ENCODE measurements at places on chromosomes 12 and 14.

- DNase-seq, result no peak
Observed at GRCh38 chr12:86052921-86053320, 178.8 kb downstream of the NTS start.

- no peak for DNase-seq
Observed at GRCh38 chr14:90381011-90381786, 15.6 kb upstream of the CALM1 start.

- no peak for DNase-seq
Observed at GRCh38 chr12:113468365-113469223, 3.1 kb downstream of the LHX5 start.

- no peak for DNase-seq
Observed at GRCh38 chr12:65099182-65099581, 21.9 kb downstream of the WIF1 start.

DNA sequence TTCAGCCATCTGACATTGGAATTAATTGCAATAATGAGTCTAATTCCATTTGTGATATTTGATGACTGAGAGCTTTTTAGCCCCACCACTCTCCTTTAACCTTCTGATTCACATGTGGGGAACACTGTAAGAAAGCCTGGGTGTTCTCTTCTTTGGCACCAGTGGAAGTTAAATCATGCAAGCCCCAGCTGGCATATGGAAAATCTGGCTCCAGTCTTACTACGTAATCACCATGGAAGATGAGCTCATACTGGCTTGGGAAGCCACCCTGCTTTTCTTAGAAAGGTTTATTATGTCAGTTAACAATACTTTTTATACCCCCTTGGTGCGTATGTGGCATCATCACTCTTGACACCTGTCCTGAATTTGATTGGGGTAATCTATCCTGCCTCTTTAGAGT is 479.3 kb downstream of the SLC16A7 start:
- DNase-seq, result no peak

- no peak for DNase-seq
Observed at GRCh38 chr12:13253966-13254760, 57.6 kb downstream of the EMP1 start.

DNA sequence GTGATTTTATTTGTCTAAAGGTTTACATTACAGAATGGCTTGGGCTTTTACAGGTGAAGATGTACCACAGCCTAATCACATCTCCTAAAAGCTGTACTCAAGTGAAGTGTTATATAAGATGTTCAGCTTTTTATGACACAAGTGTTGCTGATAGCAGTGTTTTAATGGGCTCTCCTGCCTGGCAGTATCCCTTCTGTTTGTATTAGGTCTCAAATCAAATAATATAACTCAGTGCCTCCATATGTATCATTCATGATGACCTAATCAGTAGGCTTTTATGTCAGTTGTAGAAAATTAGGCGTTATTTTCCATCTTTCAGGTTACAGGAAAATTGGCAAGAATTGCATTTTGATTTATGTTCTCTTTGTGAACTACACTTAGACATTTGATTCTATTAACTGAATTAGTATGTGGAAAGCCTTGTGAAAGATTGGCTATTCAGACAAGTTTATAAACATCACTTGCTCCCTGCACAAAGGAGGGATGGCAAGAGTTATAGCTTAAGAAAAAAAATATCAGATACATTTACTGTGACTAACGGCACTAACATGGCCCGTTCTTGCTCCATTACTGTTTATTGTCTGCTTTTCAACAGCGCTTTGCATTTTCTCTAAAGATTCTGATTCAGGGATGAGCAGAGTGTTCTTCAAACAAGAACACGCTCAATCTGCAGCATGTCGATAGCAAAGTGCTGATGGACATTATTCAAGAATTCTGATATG is 143.7 kb upstream of the DIO2 start:
- no peak for DNase-seq

- DNase-seq, result no peak
Observed at GRCh38 chr14:47149326-47149725, 497.7 kb upstream of the RPL10L start.

GRCh38 chr12:131049002-131049401 is 95.3 kb downstream of the ADGRD1 start:
- DNase-seq, result no peak

DNA sequence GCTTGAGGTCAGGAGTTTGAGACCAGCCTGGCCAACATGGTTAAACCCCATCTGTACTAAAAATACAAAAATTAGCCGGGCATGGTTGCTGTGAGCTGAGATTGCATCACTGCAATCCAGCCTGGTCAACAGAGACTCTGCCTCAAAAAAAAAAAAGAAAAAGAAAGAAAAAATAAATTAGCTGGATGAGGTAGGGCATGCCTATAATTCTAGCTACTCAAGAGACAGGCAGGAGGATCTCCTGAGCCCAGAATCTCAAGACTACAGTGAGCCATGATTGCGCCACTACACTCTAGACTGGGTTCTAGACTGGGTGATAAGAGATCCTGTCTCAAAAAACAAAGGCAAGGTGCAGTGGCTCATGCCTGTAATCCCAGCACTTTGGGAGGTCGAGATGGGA is 16.9 kb downstream of the PPP4R3A start:
- DNase-seq, result no peak

GRCh38 chr12:27244689-27245488 is 803 bp downstream of the STK38L start:
- DNase-seq, result no peak

DNA sequence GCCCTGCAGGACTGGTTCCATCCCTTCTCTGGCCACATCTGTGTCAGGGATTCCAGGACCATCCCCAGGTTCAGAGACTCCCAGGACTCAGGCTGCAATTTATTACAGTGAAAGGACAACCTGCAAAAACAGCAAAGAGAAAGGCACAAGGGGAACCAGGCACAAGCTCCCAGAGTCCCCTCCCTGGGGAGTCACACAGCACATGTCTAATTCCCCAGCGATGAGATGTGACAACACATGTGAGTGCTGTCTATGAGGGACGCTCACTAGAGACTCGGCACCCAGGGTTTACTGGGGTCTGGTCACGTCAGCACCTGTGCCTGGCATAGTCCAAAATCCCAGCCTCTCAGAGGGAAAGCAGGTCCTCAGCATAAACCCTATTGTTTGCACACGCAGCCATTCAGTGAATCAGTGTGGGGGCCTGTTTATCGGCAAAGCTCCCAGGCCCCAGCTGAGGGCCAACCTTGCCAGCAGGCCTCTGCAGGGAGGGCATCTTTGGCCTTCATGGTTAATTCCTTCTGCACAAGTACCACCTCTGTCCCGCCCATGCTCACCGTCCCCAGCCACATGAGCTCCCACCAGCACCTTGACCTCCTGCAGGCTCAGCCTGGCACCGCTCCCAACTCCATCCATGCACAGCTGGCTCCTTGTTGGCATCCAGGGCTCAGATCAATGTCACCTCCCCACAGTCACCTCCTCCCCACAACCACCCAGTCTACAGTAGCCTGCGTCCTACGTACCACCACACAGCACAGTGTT is 198.9 kb upstream of the SFSWAP start:
- DNase-seq, result no peak

GRCh38 chr14:60482743-60483142 is 3.1 kb downstream of the C14orf39 start:
- no peak for DNase-seq

DNA sequence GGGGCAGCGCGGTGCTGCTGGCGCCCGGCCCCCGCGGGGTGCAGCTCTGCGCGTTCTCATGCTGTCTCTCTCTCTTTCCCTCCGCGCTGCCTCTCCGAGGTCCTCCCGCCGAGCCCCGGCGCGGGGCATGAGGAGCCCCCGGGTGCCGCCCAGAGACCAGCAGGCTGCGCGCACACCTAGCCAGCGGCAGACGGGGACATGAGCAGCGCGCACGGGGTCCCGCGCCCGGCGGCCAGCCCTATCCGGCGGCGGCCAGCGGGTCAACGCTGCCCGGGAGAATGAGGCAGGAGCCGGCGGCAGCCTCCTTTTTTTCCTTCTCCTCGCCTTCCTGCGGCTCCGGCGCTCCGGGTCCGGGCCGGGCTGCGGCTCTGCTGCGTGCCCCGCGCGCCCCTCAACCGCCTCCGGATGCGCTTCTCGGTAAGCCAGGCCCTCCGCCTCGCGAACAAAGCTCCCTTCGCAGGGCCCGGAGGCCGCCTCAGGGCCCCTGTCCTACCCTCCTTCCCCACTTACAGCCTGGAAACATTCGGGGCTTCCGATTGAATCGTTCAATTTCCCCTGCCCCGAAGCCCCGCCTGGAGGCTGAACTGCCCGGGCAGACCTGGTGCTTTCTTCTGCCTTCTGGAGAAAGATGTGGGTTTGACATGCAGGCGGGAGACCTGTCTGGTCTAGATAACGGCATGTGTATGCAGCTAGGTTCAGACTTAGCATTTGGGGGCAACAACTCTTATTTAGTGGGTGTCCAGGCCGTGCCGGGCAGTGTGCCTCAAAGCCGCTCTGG is at the start of gene TUNAR:
TSS of gene TUNAR (plus strand) at position 72 of the 778 bp plus-strand sequence.
- no peak for DNase-seq

DNA sequence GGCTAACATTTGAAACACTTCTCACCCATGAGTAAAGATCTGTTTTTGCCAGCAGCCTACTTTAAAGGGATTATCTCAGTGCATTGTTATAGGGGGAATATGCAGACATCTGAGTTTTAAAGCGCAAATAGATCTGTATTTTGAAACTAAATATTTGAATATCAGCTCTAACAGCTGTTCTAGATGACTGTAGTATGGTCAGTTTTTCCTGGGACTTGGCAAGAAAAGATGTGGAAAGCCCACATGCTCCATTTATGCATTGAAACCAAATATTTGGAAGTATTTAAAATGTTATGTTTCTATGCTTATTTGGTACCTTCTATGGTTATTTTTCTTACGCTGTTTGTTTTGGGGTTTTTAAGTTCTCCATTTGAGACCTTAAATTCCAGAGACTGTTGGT is 41.7 kb downstream of the RIC8B start:
- no peak for DNase-seq

- no peak for DNase-seq
Observed at GRCh38 chr12:132561427-132562156, 48.8 kb downstream of the LRCOL1 start.

DNA sequence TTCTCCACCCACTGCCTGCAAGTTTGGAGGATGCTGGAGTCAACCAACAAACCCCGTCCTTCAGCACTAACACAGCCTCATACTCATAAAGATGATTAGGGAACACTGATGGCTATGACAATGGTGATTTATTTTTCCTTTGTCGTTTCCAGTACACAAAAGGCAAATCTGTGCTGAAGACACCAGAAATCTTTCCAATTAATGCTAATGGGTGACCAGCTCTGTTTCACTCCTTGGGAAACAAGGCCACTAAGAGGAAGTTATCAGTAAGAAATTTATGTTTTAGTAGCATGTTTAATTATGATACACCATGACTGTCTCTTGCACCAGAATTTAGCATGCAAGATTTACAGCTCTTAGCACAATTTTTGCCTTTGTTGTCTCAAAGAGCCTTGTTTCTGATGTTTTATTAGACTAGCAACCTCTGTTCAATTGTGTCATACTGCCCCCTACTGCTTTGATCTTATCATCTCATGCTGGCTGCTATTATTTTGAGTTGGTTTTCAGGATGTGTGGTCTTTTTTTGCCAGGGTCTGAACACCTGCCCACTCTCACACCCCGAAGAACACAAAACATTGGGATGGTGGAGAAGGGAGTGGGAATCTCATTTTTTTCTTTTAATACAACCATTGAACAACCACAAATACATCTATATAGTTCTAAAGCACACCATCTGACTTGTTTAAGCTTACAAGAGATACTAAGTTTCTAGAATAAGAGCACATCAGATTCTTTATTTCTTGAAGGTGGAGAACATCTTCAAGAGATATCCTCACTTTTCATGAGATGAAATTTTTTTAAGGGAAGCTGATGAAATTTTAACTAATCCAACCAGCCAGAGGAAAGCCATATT is 160.9 kb downstream of the SPTSSA start:
- DNase-seq, result no peak

DNA sequence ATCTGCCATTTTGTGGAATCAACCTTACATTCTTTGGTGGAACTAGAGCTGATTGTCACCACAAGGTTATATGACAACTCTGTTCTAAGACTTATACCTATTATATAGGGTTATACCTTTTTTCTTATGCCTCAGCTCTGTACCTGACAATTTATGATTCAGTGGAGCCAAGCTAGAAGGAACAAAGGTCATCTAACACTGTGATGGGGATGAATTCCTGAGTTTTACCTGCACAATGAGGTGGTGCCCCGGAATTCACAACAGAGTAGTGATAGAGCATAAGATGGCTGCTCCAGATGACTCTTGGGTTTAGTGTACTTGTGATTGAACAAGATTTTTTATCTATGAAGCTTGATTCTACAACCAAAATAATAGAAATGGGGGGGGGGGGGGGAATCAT is 207.3 kb downstream of the PCNX1 start:
- DNase-seq, result no peak

GRCh38 chr14:56004786-56005185 is 113.4 kb upstream of the PELI2 start:
- DNase-seq, result no peak

DNA sequence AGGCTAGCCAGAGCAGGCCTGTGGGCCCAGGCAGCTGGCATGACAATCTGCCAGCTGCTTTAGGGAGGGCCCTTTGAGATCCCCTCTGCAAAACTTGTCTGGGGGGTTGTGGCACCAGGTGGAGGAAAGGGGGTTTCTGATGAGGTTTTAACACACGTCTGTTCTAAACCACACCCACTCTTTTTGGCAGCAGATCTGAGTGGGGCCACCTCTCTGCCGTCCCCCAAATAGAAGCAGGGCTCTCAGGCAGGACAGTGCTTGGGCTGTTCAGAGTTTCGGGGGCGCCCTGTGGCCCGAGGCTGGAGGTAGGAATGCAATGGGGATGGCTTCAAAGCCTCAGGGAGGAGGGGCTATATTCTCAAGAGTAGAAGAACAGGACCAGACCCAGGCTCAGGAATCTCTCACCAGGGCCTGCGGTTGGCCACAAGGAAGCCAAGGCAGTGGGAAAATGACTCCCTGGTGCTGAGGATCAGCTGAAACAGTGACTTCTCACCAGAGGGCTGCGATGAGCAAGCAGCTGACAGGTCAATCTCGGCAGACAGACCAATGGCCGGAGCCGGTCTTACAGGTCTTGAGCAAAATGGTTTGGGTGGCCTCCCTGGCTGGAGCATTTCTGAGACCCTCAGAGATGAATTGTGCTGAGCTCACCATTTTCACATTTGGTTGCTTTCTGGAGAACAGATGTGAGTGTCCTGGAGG is 1.5 kb upstream of the KRT5 start:
- DNase-seq, result no peak

GRCh38 chr12:865614-866013 is 83.9 kb downstream of the RAD52 start:
- DNase-seq, result no peak

DNA sequence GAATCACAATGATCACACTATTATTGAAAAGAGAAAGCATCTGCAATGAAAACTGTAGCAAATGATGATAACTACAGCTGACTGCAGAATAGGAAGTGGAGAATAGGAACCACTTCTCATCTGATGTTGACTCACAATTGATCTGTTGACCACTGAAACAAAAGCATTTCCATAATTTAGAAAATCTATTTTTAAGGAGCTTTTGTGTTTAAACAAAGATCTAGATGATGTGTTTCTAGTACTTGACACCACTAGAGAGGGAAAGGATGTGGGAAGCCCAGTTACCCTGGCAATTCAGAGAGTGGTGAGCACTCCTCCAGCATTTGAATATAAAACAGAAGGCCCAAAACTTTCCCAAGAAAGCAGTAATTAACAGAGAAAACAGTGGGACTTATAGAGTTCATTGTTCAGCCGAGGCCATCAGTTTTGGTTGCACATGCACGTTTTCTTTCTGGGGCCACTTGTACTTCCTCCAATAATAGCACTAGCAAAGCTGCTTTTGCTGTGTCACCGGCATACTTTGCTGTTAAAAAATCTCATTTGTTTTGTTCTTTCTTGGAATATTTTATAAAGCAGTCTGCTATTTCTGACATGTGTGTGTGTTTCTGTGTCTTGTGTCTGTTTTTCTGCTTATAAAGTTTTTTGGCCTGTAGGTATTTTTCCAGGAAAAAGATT is 76.1 kb upstream of the HECTD1 start:
- DNase-seq, result no peak

- no peak for DNase-seq
Observed at GRCh38 chr12:124188561-124189405, 106.1 kb upstream of the RFLNA start.

Measured in stimulated activated CD8-positive, alpha-beta memory T cell treated with anti-CD3 and anti-CD28 coated beads, Interleukin-15, amount 100 ng/mL, for 48 hours (primary cell).